ENCODE measurements at places on chromosomes 1 and 21.
A peak's percentile ranks its signal among the peaks of the same experiment; 100 is the strongest.

DNA sequence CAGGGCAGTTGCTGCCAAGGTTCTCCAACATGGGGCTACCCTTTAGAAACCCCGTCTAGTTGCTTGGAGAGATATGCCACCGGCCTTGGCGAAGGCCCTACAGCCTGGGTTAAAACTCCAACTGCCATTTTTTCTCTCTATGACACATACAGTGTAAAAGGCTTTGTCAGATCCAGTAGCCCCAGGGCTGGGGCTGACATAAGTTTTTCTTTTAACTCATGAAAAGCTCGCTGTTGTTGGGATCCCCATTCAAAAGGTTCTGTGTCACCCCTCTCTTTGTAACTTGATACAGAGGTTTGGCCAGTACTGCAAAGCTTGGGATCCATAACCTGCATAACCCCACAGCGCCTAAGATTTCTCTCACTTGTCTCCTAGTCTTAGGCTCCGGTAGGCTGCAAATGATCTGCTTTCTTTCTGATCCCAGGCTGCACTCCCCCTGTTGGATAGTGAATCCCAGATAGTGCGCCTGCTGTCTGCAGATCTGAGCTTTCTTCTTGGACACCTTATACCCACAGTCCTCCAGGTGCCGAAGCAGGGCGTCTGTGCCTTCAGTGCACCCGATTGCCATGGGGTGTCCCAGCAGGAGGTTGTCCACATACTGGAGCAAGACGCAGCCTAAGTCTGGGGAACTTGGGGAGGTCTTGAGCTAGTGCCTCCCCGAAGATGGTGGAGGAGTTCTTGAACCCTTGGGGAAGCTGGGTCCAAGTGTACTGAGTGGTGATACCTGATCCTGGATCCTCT lies 406.2 kb downstream of the TGFB2 start:
- no peak for DNase-seq

GRCh38 chr1:64839732-64840405 lies 95.0 kb downstream of the RAVER2 start:
- DNase-seq = no peak

DNA sequence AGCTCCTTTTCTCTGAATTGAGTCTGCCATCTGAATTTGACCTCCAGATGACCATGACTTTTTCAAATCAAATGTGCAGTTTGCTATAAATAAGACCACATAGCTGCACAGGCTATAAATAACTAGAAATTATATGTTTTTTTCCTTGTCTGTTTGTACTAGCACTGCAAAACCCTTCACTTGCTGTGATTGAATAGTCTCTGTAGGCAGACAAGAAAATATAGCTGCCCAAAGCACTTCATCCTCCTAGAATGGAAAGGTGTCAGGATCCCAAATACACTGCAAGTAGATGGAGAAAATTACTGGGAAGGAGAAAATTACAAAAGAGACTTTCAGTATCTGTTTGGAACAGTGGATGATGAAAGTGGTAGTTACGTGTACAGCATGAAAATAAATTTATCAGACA lies 175.8 kb downstream of the APP start:
- no peak for DNase-seq

GRCh38 chr1:10628685-10629084 lies 153.9 kb downstream of the PEX14 start:
- DNase-seq = peak; percentile 74

DNA sequence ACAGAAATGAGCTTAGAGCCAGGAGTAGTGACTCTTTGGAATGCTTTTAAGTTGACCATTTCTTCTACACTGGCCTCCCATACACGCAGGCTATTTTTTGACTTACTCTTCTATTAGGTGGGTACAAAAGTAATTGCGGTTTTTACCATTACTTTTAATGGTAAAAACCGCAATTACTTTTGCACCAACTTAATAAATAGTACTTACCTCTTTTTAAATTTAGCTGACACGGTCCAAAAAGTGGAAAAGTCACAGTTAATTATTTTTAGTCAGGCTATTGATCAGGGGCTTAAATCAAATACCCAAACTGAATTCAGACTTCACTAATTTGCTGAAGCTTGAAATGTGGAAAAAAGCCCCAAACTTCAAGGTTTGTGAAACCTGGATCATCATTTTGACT lies 138.7 kb downstream of the GRIK1 start:
- DNase-seq = no peak

- DNase-seq = no peak
These were observed 30.7 kb downstream of the TRIM62 start for GRCh38 chr1:33151116-33151515.

DNA sequence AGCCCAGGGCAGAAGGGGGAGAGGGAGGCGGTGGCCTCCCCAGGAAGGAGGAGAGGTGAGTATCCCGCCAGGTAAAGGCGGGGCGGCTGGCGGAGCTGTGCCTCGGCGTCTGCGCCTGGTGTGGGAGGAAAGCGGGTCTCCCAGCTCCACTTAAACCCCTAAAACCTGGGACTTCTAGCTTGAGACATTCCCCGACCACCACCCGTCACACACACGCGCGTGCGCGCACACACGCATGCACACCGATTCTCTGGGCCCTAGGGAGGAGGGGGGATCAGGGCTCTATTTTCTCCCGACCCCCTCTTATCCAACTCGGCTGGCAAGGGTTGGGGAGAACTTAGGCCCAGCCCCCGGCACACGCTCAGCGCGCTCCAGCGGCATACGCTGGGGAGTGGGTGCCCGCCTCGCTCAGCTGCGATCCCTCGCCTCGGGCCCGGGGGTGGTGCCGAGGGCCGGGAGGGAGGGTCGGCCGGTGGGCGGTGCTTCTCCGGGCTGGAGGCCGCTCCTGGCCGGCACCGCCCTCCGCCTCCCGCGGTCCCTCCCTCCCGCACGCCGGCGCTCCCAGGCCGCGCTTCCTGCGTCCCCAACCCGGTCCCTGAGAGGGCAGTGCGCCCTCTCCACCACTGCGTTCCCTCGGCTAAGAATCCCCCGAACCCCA lies at the start of gene TMEM51:
TSS of gene TMEM51 (plus strand) at position 564 of the 658 bp plus-strand sequence. CDS start 61,341 bp downstream, outside the sequence.
- DNase-seq = peak; percentile 61

DNA sequence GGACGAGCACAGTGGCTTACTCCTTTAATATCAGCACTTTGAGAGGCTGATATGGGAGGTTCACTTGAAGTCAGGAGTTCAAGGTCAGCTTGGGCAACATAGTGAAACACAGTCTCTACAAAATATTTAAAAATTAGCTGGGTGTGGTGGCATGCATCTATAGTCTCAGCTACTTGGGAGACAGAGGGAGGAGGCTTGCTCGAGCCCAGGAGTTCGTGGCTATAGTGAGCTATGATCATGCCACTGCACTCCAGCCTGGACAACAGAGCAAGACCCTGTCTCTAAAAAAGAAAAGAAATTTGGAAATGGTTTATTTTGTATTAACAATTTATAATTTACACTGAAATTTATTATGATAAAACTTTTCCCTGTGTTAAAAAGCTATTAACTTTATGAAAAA lies 1.7 kb upstream of the ANGPTL3 start:
- DNase-seq = no peak

DNA sequence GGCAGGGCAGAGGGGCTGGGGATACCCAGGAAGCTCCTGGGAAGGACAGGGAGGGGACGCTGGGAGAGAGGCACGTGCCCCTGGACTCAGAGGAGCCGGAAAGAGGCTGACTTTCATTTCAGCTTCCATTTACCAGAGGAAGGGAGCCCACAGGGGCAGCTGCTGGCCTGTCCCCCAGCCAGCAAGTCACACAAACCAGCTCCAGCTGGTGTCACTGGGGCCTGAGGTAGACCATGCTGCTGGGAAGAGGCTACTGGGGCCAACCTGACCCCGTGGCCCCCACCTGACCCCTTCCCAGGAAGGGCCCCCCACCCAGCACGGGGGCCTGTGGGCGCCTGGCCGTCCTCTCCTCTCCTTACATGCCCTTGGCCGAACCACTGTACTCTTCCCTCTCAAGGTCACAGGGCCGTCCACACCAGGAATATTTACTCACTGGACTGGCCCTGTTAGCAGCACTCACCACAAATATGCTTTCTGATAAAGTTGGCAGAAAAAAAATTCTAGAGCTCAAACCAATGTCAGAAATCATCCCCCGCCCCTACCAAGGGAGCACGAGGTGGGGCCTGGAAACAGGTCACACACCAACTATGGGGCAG lies 110.5 kb downstream of the CASZ1 start:
- DNase-seq = peak; percentile 46
